ENCODE measurements at places on chromosomes 5 and 9.

DNA sequence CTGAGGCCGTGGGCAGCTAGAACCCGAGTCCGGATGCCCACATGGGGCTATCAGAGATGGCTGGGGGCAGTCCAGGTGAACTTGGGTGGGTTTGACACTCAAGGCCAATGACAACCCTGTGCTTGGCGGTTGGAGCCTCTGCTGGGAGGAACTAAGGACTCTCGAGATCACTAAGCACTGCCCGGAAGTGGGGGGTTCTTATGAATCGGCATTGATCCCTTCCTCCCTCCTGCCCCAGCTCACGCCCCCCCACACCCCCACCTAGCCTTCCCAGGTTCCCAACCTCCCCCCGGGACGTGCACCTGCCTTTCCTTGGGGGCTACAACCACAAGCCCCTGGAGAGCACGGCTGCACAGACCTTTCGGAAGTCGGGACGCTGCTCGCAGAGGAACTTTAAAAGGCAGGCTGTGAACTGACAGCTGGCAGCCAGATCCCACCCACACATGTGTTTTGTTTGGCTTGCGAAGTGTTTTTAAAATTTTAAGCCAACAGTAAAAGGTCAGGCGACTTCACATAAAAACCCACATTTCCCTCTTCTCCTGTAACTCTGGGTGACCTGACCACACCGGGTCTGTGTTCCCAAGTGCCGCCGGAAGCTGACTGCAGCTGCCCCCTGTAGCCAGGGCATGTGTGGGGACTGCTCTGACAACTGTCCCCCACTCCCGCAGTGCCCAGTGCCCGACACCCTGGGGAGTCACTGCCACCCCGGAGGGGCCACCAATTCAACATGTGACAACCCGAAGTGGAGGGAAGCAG lies 5.1 kb upstream of the RALGDS start:
- DNase-seq, result peak; percentile 76

- DNase-seq, result peak; percentile 70
Observed at GRCh38 chr5:32276173-32276853, 36.4 kb downstream of the MTMR12 start.

DNA sequence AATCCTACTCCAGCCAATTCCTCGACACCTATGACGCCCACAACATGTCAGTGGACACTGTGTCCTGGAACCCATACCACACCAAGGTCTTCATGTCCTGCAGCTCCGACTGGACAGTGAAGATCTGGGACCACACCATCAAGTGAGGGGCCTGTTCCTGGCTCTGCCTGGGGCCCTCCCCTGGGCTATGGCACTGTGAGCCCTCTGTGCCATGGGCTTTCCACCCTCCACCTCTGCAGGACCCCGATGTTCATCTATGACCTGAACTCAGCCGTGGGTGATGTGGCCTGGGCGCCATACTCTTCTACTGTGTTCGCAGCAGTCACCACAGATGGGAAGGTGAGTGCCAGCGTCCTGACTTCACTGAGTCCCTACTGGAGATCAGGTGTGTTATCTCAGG lies 8.4 kb downstream of the ENHO start:
- no peak for DNase-seq

GRCh38 chr5:83509540-83509939 lies 38.0 kb downstream of the VCAN start:
- DNase-seq, result peak; percentile 71

DNA sequence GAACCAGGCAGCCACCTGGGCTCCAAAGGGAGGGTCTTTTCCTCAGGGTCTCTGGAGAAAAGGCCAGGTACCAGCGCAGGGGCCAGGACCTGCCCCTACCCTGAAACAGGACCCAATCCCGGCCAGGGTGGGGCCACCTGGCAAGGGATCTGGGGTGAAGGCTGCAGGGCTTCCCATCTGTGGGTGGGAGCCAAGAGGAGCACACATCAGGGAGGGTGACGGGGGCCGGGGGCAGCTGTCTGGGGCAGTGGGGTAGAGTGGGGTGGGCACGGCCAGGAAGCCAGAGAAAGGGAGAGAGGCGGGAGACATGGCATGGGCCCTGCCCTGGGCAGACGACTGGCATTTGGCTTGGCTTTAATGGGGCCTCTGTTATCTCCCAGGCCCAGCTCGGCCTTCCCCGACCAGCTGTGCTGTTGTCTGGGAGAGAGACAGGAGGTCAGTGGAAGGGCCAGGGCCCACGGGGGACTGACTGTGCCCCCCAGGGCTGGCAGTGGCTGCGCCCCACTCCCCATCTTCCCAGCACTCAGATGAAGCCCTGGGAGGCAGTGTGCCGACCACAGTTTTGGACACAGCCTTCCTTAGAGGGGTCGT lies 57.2 kb upstream of the RNF130 start:
- DNase-seq, result no peak

DNA sequence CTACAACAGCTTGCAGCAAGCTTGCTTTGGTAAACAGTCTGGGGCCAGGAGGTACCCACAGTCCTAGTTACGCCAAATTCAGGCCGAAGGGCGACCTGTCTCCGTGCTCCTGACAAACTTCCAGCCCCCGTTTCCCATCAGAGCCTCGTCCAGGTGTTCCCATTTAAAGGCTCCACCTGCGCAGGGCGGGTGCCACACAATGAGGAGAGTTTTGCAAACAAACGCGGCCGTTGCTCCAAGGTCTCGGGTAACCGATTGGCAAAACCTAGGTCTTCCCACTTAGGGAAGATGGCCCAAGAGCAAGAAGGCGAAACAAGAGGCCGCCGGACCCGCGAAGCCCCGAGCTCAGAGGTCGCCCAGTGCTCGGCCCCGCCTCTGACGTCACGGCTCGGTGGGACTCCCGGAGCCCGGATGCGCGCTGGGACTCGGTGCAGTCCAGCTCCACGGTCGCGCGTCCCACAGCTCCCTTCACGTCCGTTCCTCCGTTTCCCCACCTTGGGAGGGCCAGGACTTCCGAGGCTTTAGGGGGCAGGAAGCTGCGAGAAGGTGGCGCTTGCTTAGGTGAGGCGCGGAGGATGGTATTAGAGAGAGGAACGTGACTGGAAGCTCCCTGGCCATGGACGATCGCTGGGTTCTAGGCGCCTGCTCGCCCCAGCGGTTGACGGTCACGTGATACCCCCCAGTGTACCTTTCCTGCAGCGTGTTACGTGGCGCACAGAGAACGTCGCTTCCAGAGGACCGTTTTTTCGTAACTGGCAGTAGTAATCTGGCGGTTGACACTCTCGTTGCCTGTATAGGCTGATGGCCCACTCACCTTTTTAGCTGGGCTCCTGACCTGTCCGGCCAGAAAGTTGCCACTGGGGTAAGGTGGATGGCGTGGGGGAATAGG lies 41.8 kb upstream of the KDM4C start:
- peak; percentile 20 for DNase-seq

DNA sequence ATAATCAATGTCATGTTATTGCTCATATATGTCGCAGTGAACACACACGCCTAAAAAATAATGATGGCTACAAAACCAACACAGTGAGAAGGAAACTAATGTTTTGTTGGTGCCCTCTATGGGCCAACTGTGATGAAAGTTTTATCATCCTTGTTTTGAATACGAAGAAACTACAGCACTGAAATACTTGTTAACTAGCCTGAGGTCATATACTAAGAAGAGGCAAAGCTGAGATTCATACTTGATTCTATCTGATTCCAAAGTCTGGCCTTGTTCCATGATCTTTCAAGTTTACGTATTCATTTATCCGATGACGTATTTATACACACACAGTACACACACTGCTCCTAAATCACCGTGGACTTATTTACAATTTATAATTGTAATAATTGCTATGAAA lies 16.1 kb upstream of the DRD1 start:
- peak; percentile 43 for DNase-seq

GRCh38 chr5:170301149-170301548 lies 3.6 kb upstream of the LCP2 start:
- no peak for DNase-seq

DNA sequence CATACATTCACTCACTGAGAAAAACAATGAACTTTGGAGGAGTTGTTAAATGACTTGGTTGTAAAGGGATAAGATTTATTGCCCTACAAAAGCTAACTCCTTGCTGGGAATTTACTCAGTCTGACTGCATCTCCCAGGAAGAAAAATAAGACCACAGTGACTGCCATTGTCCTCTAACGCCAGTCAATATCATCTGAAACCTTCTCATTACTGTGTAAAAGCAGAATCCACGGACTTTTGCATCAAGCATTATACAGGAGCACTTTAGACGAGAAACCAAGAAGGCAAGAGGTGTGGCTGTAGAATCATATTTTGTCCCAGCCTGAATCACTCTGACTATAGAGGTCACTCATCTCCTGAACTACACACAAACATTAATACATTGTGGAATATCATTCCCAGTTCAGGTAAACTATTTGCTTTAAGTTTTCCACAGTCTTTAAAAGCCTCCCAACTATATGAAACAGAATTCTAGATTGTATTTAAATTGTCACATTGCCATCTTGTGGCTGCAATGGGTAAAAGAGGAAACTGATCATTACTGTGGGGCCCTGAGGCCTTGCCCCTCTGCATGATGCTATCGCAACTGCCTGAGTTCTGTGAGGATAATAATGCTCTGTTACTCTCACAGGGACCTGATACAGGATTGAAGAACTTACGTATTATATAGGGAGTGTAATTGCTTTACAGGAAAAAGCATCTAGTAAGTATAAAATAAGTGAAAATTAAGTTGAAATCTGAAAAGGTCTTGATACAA lies 142.9 kb downstream of the SLCO4C1 start:
- peak; percentile 19 for DNase-seq

GRCh38 chr5:20446121-20446520 lies 458.1 kb upstream of the CDH18 start:
- no peak for DNase-seq

- peak; percentile 10 for DNase-seq
Observed at GRCh38 chr9:69324549-69325401, at the start of gene ENTREP1. Gene ENTREP1 (plus strand): TSS chr9:69325215. CDS start chr9:69325310, 95 bp downstream.

- DNase-seq, result peak; percentile 57
Observed at GRCh38 chr5:163964671-163965070, 459.3 kb downstream of the MAT2B start.

- no peak for DNase-seq
Observed at GRCh38 chr5:87258507-87258906, 9.2 kb upstream of the RASA1 start.

DNA sequence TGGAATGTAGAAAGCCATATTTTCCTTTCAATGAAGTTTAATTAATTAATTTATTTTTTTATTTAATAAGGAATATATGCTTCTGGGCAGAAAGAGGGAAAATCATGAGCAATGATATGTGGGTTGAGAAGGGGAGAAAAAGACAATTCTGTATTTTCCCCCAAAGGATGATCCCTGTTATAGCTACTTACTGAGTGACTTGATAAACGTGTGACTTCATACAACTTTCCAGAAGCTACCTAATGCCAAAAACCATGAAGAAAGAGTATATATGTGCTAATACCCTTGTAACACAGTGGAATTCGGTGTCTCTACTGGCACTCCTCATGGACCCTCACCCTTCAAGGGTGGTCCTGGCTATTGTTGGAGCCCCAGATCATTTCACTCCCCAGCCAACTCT lies 335.0 kb upstream of the KLF4 start:
- DNase-seq, result no peak

DNA sequence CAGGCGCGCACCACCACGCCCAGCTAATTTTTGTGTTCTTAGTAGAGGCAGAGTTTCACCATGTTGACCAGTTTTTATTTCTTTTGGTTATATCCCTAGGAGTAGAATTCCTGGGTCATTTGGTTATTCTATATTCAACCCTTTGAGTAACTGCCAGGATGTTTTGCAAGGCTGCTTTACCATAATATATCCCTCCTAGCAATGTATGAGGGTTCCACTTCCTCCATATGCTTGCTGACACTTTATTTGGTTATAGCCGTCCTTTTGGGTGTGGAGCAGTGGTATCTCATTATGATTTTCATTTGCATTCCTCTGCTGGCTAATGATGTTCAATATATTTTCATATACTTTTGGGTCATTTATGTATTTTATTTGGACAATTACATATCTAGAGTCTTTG lies 81.2 kb downstream of the RAB24 start:
- DNase-seq, result no peak

DNA sequence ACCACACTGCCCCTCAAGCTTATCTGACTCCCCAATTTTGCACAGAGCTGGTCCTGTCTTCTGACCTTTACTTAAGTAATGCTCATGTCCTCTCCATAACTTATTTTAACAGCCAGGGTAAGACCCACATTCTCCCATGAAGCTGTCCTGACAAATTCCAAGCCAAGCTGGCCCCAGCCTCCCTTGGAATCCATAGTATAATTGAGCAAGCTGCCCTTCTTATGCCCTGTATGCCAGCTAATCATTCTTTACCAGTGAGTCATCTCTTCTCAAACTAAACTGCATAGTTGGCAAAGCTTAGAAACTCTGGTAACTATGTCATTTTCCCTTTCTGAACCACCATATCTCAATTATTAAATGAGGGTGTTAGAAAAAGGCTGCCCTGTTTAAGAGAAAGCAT lies 92.4 kb downstream of the NFIB start:
- peak; percentile 66 for DNase-seq

DNA sequence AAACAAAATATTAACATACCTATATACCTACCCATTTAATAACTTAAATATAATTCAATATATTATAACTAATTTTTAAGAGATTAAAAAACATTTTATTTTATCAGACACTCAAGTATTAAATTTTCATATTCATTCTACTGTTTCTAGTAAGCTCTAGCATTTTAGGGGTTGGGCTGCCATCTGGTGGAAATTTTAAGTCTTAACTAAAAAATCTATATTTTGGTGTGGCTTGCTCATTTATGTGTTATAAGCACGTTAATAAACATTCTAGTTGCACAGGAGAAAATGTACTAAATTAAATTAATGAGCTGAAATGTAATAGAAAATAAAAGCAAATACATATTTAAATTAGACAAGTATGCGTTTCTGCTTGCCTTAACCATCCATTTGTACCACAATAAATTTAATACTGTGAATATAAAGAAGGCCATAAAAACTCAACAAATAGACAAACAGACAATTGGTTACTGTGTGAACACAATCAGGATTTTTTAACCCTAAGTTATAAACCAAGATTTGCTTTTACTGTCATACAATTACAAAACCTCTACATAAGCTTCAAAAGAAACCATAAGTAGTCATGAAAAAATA lies 1728.3 kb upstream of the CDH9 start:
- peak; percentile 84 for DNase-seq

DNA sequence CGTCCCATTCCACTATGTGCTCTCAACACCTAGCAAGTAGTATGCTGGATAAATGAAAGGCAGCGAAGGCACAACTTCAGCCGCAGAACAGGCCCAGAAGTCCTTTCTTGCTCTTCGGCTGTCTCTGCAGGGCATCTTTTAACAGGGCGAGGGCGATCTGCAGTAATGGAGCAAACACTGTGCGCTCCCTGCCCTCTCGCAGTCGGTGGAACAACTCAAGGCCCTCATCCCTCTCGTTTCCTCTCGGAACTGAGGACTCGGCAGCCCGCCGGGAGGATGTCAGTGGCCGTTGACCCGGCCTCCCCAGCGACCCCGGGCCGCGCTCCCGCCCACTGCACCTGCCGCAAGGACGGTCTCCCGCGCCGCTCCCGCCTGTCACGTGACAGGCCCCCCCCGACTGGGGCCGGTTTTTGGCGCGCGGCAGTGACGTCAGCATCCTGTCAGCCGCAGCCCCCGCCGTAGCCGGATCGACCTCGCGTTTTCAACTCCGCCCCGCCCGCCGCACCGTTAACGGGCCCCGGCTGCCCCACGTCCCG lies 1.1 kb downstream of the ZNF367 start:
- DNase-seq, result peak; percentile 73
